ENCODE measurements at places on chromosomes 3 and 15.

- no peak for DNase-seq
Observed at GRCh38 chr15:92979011-92979701, 79.0 kb downstream of the CHD2 start.

- peak; percentile 73 for DNase-seq
Observed at GRCh38 chr3:30693470-30694120, 87.2 kb downstream of the TGFBR2 start.

- no peak for DNase-seq
Observed at GRCh38 chr3:66789580-66790237, 208.4 kb upstream of the KBTBD8 start.

- peak; percentile 77 for DNase-seq
Observed at GRCh38 chr3:131033480-131034080, 6.9 kb downstream of the NEK11 start.

- no peak for DNase-seq
Observed at GRCh38 chr15:89051875-89052274, 36.4 kb upstream of the ABHD2 start.

DNA sequence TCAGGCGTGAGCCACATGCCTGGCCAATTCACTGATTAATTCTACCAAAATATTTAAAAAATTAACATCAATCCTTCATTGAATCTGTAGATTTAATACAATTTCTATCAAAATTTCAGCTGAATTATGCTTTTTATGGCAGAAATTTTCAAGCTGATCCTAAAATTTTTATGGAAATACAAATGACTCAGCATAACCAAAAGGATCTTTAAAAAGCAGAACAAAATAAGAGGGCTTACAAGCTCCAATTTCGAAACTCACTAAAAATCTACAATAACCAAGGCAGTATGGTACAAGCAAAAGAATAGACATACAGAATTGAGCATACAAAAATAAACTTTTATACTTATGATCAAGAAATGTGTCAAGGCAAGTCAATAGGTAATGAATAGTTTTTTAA lies 180.4 kb upstream of the CTNNB1 start:
- no peak for DNase-seq

All from CD4-positive, alpha-beta T cell treated with Interleukin-15 for 4 hours (primary cell).